Fibroblast of skin of abdomen (primary cell): ENCODE measurements at places on chromosomes 6 and 20.

DNA sequence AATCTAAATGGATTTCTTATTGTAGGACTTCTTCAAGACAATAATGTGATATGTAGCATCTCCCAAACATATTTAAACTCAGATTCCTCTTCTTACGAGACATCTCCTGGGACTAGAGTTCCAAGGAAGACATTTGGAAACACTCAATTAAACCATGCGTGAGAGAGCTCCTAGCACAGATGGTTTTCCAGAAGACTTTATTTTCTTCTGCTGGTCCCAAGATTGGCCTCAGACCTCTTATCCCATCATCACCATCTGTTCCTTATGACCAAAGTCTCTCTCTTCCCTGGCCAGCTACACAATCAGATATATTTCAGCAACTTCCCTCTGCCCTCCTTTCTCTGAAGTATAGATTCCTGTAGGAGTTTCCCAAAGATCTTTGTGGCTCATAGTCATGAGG, 93.2 kb upstream of the JARID2 start:
- DNase-seq, result peak; percentile 13

DNA sequence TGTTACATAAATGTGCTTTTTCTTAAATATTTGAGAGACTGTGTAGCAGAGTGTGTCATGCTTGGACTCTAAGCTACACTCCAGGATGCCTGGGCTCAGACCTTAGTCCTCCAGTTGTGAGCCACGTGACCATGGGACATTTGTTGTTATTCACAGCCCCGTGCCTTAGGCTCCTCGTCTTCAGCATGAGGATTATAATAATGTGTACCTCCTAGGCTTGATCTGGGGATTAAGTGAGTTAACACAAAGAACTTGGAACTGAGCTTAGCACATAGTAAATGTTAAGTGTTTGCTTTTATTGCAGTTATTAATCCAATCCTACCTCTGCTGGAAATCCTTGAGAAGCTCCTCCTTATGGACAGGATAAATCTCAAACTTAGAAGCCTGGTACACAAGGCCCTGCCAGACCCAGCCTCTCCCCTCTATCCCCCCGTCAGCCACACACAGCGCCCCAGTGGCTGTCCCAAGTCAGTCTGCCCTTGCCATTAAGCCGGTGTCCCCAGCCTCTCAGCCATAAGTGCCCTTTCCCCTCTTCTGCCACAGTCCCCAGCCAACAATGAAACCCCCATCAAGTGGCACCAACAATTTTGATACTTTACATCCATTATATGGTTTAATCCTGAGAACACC, 177.5 kb downstream of the TMEM242 start:
- DNase-seq, result no peak

DNA sequence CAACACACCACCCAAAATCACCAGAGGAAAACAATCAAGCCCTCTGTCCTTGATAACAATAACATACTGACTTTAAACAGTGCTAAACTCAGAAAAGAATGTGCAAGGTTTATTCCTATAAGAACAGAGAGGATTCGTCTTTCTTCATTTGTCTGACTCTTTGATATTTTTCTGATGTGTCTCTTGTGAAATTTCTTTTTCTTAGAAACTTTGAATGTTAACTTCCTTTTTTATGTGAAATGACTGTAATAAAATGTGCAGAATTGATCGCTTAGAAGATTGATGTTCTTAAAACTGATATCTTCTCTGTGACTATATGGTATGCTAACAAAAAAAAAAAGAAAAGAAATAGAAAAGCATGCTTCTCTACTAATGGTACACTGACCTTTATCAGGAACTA, 947.4 kb upstream of the CITED2 start:
- no peak for DNase-seq

GRCh38 chr6:35742842-35743241, 6.0 kb downstream of the ARMC12 start:
- DNase-seq, result no peak

DNA sequence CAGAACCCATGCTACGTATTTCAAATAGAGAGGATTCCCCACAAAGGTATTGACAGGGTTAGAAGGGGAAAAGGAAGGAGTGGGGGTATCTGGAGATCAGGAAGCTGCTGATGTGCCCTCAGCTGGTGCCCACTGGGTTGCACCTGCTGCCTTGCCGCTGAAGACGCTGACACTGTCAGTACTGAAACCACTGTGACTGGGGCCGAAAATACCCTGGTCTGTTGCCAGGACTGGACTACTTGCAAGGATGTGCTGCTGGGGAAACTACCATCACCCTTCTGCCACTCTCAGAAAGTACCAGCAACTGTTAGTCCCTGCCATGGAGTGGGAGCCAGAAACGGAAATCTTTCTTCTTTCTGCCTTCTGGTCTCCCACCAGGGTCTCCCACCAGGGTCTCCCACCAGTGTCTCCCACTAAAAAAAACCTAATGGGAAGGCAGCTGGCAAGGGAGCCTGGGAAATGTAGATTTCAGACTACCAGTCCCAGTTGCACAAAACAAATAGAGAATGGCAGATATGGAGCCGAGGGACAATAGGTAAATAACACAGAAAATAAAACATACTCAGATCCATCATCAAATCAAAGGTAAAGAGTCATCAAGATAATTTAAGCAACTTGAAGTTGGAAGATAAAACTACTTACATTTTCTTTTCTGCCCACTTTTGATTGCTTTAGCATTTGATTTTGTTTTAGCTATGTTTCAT, 204.8 kb downstream of the TPBG start:
- no peak for DNase-seq

- DNase-seq, result no peak
Measured at GRCh38 chr6:150238336-150238741, 95.5 kb downstream of the PPP1R14C start.

GRCh38 chr6:2460216-2460745, 214.9 kb upstream of the GMDS start:
- DNase-seq, result no peak
